GM19239 (cell line): ENCODE measurements at places on chromosomes 5 and 9.

- no peak for DNase-seq
These were observed 25.0 kb upstream of the ITGA2 start for GRCh38 chr5:52964138-52964537.

- no peak for DNase-seq
These were observed 74.8 kb downstream of the NR3C1 start for GRCh38 chr5:143328589-143329220.

GRCh38 chr5:158380661-158381060 is 521.7 kb upstream of the CLINT1 start:
- no peak for DNase-seq

- DNase-seq = no peak
These were observed 33.1 kb downstream of the SVEP1 start for GRCh38 chr9:110546411-110546871.

DNA sequence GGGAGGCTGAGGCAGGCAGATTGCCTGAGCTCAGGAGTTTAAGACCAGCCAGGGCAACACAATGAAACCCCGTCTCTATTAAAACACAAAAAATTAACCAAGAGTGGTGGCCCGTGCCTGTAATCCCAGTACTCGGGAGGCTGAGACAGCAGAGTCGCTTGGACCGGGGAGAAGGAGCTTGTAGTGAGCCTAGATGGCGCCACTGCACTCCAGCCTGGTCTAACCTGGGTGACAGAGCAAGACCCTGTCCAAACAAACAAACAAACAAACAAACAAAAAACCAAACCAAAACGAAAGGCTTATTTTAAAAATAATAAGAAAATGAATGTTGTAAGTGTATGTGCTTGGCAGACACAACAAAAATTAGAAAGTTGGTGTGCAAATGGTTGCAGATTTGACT is 536.3 kb upstream of the PTPRD start:
- DNase-seq = no peak

DNA sequence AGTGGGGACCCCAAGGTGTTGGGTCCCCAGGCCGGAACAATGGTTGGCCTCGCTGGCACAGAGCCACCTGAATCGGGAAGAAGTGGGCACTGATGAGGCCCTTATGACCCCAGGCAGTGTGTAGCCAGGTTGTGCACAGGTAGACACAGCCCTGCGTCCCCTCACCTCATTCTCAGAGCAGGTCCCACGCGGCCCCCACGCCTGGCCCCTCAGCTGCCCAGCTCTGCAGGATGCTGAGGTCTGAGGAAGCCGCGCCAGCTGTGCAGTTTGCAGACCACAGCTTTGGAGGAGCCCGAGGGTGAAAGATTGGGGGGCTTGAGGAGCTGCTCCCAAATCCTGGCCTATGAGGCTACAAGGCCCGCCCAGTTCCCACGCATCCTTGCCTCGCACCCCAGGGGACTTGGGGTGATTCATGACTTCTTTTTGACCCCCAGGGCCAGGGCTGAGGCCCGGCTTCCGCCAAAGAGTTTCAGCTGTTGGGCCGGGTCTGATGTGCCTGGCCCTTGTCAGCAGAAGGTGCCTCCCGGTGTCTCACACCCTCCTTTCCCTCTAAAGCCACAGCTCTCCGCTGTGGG is 87.8 kb upstream of the PHYKPL start:
- DNase-seq = no peak

DNA sequence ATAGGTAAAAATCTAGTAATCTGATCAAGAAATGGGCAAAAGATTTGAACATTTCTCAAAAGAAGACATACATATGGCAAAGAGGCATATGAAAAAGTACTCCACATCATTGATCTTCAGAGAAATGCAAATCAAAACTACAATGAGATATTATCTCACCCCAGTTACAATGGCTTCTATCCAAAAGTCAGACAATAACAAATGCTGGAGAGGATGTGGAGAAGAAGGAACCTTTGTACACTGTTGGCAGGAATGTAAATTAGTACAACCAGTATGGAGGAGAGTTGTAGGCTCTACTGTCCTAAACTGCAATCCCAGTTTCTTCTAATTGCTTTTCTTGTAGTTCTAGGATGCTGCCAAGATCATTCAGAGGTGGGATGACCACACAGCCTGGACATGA is 193.5 kb upstream of the RFX3 start:
- no peak for DNase-seq

DNA sequence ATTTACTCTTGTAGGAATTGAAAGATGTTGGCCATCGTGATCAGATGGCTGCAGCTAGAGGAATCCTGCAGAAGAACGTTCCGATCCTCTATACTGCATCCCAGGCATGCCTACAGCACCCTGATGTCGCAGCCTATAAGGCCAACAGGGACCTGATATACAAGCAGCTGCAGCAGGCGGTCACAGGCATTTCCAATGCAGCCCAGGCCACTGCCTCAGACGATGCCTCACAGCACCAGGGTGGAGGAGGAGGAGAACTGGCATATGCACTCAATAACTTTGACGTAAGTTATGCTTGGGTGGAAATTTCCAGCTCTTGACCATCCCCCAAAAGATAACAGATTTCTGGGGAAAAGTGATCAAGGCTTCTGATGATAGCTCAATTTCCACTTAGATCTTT is 50.6 kb downstream of the LRRTM2 start:
- DNase-seq = no peak
